ENCODE measurements at places on chromosomes 12 and 14.

DNA sequence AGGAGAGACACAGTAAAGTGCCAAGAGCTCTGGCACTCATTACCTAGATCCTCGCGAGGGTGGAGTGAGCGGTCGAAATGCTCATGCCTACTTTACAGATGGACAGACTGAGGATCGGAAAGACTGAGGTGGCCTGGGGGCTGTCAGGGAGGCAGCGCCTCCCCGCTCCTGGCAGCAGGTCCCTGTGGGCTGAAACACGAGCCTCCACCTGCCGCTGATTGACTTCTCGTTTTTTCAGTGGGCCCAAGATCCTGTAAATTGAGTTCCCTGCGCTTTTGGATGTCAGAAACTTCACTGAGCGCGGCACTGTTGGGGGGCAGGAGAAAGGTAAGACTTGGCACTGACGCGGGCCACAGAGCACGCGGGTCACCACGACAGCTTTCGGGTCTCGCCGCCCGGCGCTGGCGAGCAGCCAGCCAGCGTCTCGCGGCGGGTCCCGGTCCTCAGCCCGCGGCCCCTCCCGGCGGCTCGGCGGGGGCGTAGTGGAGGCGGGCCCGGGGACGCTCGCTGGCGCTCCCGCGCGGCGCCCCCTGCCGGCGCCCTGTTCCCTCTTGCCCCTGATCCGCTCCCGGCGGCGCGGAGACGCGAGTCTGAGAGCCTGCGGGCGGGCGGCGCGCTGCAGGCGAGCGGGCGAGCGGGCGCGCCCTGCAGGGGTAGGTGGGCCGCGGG is 552 bp upstream of the SCN8A start:
- DNase-seq, result peak; percentile 87

DNA sequence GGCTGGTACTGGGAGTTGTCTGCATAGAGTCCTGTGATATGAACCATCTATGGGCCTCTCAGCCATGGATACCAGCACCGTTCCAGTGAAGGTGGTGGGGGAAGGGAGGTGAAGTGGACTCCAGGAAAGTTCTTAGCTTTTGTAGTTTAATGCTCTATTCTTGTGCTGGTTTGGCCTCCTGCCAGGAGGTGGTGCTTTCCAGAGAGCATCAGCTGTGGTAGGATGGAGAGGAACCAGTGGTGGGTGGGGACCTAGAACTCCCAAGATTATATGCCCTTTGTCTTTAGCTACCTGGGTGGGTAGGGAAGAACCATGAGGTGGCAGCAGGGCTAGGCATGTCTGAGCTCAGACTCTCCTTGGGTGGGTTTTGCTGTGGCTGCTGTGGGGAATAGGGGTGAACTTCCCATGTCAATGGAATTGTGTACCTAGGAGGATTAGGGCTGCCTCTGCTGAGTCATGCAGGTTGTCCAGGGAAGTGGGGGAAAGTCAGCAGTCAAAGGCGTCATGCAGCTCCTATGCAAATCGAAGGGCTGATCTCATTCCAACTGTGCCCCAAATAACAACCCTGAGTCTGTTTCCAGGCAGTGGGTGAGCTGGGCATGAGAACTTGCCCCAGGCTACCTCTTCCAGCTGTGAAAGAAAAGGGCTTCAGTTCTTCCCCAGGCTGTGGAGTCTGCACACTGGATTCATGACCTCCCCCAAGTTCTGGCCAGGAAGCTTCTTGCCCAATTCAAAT is 14.2 kb downstream of the GZMH start:
- no peak for DNase-seq

DNA sequence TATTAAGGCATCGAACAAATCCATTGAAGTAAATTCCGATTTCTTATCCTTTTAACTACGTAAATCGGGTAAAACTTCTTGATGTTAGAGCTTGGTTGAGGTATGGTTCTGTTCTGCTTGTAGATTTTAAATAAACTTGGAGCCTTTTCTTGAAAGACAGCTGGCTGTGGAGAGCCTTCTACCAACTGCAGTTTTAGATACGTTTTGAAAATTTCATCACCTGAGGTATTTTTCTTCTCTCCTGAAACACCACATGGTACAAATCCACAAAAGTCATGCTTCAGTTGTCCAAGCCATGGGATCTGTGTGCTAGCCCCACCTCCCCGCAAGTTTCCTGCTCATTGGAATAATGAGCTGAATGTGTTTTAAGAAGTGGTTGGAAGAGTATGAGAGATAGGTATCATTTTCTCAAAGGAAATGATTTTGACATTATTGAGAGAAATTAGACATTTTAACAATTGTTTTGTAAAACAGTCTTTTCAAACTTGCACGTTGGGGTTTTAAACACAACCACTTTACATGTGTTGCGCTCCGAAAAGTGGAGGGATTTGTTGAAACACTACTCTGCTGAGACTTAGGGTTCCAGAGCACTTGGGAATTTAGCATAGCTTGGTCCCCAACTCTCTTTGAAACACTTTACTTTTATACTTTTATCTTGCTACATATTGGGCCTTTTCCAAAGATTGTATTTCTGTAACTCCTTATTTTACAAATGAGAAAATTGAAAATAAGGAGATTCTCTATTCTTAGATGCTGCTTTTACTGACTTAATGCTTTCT is 1.4 kb downstream of the PPM1A start:
- peak; percentile 17 for DNase-seq

DNA sequence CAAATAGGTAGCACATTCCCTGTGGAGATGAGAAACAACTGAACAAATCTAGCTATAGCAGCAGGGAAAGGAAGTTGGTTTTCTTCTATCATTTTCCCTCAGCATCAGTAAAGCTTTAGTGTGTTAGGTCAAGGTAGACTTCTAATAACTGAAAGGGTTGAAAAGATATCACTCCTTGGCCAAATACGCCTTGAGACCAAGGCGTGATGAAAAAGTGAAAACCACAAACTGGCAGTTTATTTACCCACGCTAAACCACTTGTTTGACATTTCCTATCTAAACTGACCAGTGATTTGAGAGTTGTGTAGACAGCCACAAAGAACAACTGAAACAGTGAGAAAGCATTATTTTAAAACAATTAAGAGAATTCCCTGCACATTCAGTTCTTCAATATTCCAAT is 99.6 kb upstream of the SOX5 start:
- DNase-seq, result no peak

GRCh38 chr12:108093209-108093608 is 35.9 kb upstream of the WSCD2 start:
- no peak for DNase-seq

- no peak for DNase-seq
Measured at GRCh38 chr12:110912263-110912662, 8.1 kb downstream of the MYL2 start.

- no peak for DNase-seq
Measured at GRCh38 chr12:56115329-56115728, 1.1 kb upstream of the RPL41 start.

GRCh38 chr12:3832738-3833137 is 40.5 kb downstream of the PARP11 start:
- no peak for DNase-seq

DNA sequence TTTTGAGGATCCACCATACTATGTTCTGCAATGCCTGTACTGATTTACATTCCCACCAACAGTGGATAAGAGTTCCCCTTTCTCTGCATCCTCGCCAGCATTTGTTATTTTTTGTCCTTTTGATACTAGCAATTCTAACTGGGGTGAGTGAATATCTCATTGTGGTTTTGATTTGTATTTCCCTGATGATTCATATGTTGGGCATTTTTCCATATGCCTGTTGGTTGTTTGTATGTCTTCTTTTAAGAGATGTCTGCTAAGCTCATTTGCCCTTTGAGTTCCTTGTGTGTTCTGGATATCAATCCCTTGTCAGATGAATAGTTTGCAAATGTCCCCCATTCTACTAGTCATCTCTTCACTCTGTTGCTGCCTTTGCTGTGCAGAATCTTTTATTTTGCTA is 49.0 kb upstream of the MSRB3 start:
- no peak for DNase-seq

- peak; percentile 75 for DNase-seq
Measured at GRCh38 chr12:94872971-94873733, 130.3 kb downstream of the NDUFA12 start.

- no peak for DNase-seq
Measured at GRCh38 chr14:59482541-59483331, 1.5 kb downstream of the L3HYPDH start.

DNA sequence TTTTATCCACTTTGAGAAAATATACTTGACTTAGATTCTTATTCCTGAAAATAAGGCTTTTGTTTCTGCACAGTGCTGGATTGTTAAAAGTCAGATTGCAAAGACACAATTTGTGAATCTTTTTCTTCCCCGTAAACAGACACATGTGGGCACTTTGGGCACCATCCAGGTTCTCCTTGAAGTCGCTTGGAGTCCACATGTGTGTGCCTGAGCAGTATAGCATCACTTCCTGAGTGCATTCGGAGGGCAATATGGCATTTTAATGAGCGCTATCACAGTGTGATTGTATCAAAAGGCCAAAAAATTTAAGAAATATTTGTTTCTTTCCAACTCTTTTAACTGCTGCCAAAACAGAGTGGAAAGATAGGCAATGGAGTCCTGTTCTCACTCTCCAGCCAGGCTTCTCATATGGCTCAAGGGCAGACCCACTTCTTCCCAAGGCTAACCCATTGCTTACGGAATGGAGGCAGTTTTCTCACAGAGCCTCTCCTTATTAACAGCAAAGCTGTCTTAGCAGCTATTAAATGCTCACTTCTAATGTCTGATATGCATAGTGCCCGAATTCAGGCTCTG is 397.1 kb downstream of the EGLN3 start:
- no peak for DNase-seq

DNA sequence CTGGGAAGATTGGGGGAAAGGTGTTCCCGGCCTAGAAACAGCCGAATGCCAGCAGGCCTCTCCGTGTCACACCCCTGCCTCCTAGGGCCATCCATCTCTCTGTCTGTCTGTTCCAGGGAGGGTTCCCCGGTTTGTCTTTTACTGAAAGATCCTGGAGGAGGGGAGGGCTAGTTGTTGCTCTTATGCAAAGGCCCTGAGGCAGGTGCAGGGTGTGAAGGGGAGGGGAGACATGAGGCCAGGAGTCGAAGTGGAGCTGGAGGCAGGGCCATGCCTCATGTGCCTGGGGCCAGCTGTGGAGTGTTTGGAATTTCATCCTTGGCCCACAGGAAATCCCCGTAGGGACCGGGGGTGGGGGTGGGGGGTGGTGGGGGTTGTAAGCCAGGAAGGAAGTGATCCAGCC is 8.7 kb upstream of the RCOR1 start:
- no peak for DNase-seq

GRCh38 chr14:31059152-31059924 is 33.2 kb upstream of the STRN3 start:
- DNase-seq, result peak; percentile 12

- no peak for DNase-seq
Measured at GRCh38 chr14:49447540-49448107, 138.6 kb downstream of the RPS29 start.

GRCh38 chr14:30385925-30386324 is 173.0 kb upstream of the G2E3 start:
- no peak for DNase-seq

DNA sequence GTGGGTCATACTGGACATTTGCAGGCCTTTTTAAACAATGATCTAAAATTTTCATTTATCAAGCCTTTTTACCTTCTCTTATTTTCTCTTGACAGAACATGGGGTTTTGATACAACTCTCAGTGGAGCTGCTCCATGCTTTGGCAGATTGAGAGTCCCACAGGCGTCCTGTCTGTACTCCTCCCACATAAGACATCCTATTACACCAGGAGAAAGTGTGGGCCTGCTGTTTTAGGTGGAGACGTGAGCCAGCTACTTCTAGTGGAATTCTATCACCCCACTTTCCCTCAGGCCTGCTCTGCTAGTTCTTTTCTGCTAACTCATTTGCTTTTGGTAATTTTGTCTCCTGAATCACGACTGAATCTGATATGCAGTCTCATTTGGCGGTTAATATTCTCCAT is 33.5 kb upstream of the NRXN3 start:
- no peak for DNase-seq

- no peak for DNase-seq
Measured at GRCh38 chr14:76929927-76930326, 98.6 kb downstream of the IRF2BPL start.

- no peak for DNase-seq
Measured at GRCh38 chr12:43655586-43655985, 103.0 kb downstream of the PUS7L start.

- DNase-seq, result no peak
Measured at GRCh38 chr12:90085494-90086274, 377.0 kb upstream of the ATP2B1 start.

DNA sequence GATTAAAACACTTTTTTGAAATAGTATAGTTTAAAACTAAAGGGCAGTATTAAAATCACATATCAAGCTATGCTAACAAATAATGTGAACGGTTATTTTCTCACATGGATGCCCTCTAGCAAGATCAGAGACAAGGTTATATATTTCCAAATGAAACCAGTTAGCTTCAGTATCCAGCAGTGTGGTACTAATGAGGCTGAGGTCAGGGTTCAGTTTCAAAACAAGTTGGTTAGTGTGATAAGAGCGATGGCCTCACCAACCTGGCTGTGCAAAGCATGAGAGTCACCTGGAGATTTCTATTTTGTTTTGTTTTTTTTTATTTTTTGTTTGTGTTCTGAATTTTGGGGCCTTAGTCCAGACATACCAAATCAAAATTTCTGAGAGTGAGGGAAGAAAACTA is 352.2 kb upstream of the KITLG start:
- DNase-seq, result no peak

DNA sequence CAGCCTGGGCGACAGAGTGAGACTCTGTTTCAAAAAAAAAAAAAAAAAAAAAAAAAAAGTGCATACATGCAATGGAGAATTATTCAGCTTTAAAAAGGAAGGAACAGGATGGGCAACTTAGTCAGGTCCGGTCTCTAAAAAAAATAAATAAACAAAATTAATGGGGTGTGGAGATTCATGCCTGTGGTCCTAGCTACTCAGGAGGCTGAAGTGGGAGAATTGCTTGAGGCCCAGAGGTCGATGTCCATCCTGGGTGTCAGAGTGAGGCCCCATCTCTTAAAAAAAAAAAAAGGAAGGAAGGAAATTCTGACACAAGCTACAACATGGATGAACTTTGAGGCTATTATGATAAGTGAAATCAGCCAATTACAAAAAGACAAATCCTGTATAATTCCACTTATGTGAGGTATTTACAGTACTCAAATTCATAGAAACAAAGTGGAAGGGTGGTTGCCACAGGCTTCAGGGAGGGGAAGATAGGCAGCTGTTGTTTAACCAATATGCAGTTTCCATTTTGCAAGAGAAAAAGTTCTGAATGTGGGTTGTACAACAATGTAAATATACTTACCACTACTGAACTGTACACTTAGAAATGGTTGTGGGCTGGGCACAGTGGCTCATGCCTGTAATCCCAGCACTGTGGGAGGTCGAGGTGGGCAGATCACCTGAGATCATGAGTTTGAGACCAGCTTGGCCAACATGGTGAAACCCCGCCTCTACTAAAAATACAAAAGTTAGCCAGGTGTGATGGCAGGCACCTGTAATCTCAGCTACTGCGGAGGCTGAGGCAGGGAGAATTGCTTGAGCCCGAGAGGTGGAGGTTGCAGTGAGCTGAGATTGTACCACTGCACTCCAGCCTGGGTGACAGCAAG is 12.3 kb upstream of the APOF start:
- no peak for DNase-seq

All from HEK293T (cell line).